ENCODE measurements at places on chromosomes 16 and 17.
A peak's percentile ranks its signal among the peaks of the same experiment; 100 is the strongest.

DNA sequence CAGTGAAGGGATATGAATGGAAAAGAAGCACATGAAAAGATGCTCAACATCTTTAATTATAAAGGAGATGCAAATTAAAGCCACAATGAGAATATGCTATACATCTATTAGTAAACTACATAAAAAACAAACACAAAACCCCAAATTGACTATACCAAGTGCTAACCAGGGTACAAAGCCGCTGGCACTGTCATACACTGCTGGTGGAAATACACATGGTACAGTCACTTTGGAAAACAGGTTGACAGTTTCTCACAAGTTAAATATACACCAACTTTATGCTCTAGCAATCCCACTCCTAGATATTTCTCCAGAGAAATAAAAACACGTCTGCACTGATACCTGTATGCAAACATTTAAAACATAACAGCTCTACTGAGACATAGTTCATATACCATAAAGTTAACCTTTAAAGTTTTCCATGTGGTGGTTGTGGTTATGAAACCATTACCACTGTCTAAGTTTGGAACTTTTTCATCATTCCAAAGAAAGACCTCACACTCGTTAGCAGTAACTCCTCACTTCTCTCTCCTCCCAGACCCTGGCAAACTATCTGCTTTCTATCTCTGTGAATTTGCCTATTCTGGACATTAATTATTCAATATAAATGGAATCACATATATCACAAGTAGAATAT, 42.7 kb downstream of the ADGRG5 start:
- no peak for DNase-seq

DNA sequence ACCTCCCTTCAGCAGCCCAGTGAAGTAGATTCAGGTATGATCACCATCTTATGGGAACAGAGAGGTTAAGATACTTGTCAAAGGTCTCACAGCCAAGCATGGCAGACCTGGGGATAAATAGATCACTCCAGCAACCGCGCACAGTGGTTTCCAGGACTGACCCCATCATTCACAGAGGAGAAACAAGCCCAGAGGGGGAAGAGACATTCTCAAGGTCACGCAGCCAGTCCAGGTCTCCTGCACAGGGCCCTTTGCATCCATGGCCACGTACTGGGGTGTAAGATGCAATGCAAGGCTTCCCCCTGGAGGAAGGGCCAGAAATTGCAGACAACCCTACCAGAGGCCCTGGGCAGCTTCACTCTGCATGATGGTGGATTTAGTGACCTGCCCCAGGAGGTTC, 19.9 kb downstream of the TLE7 start:
- DNase-seq = no peak

DNA sequence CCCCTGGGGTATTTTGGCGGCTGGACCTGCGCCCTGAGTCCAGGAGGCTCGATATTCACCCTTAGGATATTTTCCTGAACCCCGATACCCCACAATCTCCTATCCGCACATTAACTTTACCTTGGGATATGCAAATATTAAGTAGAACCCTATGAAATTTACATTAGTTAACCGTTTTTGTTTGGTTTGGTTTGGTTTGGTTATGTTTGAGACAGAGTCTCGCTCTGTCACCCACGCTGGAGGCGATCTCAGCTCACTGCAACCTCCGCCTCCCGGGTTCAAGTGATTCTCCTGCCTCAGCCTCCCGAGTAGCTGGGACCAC, 9.3 kb upstream of the NAGS start:
- DNase-seq = no peak

GRCh38 chr17:69523244-69523861, 108.9 kb downstream of the MAP2K6 start:
- DNase-seq = no peak

DNA sequence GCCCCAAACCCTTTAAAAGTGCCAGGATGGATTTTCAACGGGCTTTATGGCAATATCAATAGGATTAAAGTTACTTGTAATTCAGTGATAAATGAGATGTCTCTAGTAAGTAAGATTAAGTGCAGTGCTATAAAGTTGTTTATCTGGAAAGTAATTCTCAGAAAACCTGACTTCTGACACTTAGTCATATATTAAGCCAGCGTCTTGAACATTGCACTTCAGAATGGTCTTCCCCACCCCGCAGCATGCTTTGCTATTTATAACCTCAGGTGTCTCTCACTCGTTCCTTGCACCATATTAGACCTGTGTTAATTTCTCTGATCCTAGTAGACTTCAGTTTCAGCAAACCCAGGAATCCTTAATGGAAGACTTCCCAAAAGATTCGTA, 2.1 kb upstream of the MAF start:
- DNase-seq = no peak

- DNase-seq = peak; percentile 42
Measured at GRCh38 chr16:83996481-83997252, 28.6 kb downstream of the NECAB2 start.

DNA sequence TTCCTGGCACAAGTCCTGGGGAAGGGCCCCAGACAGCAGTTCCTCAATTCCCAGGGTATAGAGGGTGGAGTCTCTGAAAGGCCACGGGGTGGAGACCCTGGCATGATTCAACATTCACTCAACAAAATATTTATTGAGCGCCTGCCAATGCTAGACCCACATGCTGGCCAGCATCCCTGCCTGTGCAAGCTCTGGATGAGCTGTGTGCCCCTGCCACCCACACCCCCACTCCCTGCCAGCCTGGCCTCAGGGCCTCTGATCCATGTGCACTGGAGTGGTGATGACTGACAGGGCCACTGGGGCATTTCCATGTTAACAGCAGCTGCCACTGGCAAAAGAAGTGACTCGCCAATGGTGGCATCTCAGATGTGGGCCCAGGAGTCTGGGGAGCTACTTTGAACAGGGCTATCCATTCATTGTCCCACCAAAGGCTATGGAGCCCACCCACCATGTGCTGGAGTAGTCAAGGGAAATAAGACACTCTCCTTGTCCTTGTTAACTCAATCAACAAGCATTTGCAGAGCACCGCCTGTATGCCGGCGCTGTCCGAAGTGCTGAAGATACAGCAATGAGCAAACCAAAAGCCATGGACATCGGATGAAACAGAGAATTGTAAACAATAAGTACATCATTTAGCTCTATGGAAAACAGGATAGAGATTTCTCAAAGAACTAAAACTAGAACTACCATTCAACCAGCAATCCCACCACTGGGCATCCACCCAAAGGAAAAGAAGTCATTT, 3.0 kb upstream of the PRSS22 start:
- DNase-seq = no peak

GRCh38 chr16:75750528-75750927, 24.2 kb upstream of the CPHXL start:
- DNase-seq = no peak

- no peak for DNase-seq
Measured at GRCh38 chr16:24996301-24996700, 18.9 kb downstream of the ARHGAP17 start.

Data from naive thymus-derived CD8-positive, alpha-beta T cell (primary cell).